ENCODE measurements at places on chromosomes 1 and 21.

DNA sequence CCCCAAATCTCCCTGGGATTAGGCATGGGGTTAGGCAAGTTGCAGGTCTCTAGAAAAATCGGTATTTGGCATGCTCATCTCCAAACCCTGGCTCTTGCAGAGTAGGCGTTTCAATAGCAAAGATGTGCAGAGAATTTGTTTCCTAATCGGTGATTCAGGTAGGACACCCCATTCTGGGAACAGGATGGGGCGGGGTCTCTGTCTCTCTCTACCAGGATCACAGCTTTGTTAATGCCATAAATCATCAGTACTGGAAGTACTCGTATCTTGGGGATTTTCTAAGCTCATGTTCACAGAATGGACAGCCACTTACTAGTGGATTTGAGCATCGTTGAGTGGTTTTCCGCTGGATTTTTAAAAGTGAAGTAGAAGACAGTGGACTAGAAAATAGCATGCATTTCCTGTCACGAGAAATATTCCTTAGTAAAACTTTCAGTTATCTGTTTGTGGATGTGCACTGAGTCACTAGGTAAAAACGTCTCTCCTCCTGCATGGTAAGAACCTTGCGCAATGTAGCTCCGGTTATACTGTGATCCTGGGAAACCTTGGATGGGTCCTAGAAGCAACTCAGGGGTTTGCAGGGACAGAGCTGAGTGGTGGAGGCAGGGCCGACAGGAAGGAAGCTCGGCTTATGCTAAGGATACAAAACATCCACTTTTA, 5.1 kb downstream of the TMEM51 start:
- no peak for DNase-seq

- peak; percentile 82 for DNase-seq
Observed at GRCh38 chr1:1079408-1080121, 5.5 kb upstream of the RNF223 start.

GRCh38 chr1:67143966-67144365, 9.2 kb upstream of the C1orf141 start:
- no peak for DNase-seq

GRCh38 chr1:50929376-50929958, 30.6 kb downstream of the FAF1 start:
- DNase-seq, result no peak

DNA sequence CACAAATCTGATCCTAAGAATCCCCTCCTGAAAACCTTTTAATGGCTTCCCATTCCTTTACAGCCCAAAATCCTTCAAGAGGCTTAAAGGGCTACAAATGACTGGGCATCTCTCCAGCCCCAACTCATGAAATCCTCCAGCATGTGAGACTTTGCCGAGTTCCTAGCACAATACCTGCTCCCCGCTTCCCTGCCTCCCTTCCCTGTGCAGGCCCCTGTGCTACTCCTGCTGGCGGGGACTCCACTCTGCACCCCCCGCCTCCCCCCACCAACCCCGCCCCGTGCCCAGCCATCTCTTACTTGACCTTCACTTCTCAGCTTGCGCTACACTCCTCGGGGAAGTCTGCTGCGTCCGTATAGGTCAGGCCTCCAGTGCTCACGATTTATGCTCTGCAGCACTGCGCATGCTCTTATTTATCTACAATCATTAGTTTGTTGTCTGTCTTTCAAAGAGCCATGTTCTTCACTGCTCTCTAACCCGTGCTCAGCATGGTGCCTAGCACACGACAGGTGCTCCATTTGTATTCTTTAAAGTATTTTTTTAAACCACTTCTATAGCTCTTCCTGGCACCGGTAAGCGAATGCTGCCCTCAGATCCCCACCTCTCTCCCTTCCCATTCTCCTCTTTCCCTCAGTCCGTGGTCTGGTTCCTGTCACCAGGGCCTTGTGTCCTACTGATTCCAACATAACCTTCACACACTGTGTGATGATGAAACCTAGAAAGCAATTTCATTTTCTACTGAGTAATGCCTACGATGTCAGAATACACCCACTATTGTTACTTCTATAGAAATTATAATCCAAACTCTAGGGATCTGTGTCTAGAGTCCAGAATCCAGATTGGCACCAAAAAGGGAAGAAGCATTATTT, 37.5 kb upstream of the PLA2G2C start:
- DNase-seq, result no peak

DNA sequence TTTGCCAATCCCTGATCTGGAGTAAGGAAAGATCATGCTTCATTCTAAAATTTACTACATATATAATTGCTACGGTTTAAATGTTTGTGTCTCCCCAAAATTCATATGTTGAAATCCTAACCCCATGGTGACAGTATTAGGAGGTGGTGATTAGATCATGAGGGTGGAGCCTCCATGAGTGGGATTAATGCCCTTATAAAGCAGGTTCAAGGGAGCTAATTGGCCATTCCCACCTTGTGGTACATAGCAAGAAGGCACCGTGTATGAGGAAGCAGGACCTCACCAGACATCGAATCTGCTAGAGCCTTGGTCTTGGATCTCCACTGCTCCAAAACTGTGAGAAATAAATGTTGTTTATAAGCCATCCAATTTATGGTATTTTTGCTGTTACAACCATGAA, 55.5 kb downstream of the GADD45A start:
- no peak for DNase-seq

DNA sequence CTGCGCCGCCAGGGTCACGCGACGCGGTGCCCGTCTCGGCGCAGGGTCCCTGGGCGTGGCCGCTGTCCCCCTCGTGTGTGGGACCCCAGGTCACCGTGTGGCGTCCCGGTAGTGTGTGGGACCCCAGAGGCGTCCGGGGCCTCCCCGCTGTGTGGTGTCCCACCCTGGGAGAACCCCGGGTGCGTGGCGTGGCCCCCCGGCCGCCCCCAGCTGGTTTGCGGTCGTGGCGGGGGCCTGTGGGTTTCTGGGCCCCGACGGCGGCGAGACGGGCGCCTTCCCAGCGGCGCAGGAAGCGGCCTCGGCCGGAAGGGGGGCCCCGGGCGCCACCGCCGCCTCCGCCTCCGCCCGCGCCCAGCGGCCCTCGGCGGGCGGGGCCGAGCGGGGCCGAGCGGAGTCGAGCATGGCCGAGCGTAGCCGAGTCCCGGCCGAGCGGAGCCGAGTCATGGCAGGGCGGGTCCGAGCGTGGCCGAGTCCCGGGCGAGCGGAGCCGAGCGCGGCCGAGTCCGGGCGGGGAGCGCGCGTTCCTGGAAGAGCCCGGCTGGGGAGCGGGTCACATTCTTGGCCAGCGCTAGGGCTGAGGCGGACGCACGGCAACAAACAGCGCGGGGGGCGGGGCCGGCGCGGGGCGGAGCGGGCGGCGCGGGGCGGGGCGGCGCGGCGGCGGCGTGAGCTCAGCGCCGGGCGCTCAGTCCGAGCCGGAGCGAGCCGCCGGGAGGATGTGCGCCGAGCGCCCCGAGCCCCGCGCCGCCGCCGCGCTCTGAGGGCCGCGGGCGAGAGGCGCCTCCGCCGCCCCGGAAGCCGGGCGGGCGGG, 568 bp upstream of the SKI start:
- DNase-seq, result peak; percentile 100

- no peak for DNase-seq
Observed at GRCh38 chr1:203665993-203666392, 39.4 kb downstream of the ATP2B4 start.

DNA sequence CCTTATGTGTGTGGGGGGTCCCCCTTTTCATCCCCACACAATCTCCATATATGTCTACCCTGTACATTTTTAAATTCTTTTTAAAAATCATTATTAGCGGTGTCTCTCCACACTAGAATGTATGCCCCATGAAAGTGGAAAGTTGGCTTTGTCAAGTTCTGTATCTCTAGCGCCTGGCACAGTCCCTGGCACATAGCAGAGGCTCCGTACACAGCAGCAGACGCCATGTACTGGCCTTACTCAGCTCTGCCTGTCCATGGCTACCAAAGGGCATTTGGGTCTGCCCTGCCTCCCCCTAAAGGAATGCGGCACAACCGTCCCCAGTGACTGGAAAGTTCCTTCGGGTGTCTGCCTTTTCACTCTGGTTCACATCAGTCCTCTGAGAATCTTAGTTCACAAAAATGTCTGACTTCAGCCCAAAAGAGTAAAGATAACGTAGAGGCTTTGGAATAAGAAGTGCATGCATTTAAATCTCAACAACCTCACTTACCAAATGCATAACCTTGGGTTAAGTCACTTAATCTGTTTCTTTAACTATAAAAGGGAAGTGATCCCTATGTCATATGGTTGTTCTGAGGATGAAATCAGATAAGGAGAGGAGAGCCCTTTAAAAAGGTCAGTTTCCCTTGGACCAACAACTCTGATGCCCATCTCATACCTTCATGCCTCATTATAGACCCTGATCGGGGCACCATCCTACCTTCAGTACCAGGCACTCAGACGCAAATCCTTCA, 61.1 kb downstream of the CD46 start:
- no peak for DNase-seq

DNA sequence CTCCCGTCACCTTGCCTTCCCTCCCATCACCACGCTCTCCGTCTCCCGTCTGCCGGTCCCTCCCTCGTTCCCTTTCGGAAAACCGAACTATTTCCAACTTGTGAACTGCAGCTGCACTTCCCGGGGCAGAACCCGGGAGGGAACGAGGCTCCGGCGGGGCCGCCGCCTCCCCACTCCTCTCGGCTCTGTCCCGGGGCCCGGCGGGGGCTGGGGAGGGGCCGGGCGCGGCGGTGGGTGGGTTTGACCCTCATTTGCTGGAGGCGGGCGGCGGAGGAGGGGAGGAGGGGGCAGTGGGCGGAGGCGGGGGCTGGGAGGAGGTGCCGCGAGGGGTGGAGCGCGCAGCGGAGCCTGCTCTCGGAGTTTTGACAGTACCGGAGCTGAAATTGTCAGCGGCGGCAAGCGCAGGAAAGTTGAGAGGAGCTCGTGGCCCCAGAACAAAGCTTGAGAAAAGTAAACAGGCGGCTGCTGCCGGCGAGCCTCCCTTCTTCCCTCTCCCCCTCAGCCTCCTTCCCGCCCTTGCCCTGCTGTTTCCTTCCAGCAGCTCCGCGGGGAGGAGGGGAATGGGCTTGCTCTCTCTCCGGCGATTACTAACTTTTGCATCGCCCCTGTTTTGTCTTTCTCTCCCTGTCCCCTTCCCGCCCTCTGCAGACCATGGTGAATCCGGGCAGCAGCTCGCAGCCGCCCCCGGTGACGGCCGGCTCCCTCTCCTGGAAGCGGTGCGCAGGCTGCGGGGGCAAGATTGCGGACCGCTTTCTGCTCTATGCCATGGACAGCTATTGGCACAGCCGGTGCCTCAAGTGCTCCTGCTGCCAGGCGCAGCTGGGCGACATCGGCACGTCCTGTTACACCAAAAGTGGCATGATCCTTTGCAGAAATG, 2.9 kb downstream of the LMO4 start:
- peak; percentile 81 for DNase-seq

GRCh38 chr1:42914092-42914627, 44.5 kb downstream of the SLC2A1 start:
- no peak for DNase-seq

GRCh38 chr1:43414634-43415223, 25.0 kb downstream of the SZT2 start:
- DNase-seq, result peak; percentile 47

GRCh38 chr1:214551436-214552173, at the start of gene PTPN14:
PTPN14 (minus strand) TSS chr1:214551602; CDS start chr1:214464803, 86,799 bp downstream.
- peak; percentile 78 for DNase-seq

DNA sequence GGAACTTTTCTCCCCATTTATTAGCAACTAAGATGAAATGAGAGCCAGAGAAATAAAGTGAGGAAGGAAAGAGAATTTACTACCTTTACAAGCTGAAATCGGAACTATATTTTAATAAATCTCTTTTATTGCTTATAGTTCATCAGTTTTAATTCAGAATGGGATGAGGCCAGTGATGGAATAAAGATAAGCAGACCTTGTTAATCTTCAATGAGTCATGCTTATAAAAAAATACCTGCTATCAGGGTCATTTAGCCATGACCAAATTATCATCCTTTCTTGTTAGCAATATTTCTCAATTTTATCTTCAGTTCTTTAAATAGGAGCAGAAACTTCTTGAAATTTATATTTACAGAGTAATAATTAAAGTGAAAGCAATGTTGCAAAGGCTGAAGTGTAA, 26.1 kb downstream of the RGS4 start:
- no peak for DNase-seq

- no peak for DNase-seq
Observed at GRCh38 chr1:192589813-192590212, 14.2 kb downstream of the RGS1 start.

DNA sequence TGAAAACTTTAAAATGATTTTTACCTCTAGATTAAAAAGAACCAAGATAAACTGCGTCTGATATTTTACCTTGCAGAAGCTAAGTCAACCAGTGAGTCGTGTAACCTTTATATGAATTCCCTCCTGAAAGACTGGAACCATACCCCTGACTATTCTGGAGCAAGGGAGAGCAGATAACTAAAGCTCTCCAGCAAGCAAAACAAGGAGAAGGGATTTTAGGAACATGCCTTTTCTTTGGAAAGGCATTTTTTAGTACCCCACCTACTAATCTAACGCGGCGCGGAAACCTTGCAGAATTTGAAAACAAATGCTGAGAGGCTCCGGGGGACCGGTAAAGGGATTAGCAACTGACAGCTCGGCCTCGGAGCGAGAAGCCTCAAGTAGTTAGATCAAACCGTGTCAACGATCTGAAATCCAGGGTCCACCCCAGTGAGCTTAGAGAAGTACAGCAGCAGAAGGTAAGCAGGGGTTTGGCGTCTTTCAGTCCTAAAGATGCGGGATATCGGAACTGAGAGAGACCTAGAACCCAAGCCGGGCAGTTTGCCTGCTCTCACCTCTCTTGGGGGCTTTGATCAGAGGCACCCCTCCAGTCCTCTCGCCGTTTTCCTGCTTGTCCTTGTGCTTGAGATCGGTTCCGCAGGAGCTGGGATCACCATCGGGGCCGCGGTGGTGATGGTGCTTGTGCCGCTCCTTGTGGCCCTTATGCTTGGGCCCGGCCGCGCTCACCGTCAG, 954 bp downstream of the RSBN1 start:
- DNase-seq, result no peak

DNA sequence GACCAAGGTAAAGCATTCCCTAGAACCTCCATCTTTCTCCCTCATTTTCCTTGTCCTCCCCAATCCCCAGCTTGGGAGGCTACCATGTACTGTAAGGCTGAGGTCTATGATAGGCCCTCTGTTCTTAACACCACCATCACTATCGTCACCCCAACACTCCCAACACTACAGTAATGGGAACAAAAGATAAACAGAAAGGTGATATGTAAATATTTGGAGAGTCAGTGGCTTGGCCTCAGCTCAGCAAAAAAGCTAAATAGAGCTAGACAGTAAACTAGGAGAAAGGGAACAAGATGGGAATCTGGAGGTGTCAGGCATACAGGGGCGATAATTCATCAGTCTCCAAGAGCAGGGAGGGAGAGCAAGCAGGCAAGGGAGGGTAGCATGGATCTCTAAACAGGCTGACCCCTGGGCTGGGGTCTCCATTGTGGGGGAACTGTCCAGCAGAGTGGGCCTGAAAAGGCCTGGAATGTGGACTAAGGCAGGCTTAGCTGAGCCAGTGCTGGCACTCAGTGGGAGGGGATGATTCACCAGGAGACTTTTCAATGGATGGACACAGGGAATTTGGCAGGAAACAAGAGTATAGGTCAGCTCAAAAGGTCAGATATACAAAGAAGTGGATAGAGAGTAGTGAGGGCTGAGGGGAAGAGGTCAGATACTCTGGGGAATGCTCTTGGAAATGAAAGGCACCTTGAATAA, 6.7 kb downstream of the WNT2B start:
- no peak for DNase-seq

- DNase-seq, result no peak
Observed at GRCh38 chr1:79188337-79188736, 181.8 kb upstream of the ADGRL4 start.

Data from GM20000 (cell line).